Activated naive CD8-positive, alpha-beta T cell treated with anti-CD3 and anti-CD28 coated beads, Interleukin-2, amount 10 ng/mL, durations not matched to agents 7 days and 5 days (primary cell): ENCODE measurements at places on chromosomes 1 and 21. TPM values are rescaled to one million over a fixed set of nuclear protein-coding genes. Genes with fewer than 3 reads are reported as not detected.

- DNase-seq: no peak
These were observed 48.7 kb upstream of the PSEN2 start for GRCh38 chr1:226821719-226822085.

- no peak for DNase-seq
These were observed 48.6 kb downstream of the ACOT7 start for GRCh38 chr1:6345009-6345408.

DNA sequence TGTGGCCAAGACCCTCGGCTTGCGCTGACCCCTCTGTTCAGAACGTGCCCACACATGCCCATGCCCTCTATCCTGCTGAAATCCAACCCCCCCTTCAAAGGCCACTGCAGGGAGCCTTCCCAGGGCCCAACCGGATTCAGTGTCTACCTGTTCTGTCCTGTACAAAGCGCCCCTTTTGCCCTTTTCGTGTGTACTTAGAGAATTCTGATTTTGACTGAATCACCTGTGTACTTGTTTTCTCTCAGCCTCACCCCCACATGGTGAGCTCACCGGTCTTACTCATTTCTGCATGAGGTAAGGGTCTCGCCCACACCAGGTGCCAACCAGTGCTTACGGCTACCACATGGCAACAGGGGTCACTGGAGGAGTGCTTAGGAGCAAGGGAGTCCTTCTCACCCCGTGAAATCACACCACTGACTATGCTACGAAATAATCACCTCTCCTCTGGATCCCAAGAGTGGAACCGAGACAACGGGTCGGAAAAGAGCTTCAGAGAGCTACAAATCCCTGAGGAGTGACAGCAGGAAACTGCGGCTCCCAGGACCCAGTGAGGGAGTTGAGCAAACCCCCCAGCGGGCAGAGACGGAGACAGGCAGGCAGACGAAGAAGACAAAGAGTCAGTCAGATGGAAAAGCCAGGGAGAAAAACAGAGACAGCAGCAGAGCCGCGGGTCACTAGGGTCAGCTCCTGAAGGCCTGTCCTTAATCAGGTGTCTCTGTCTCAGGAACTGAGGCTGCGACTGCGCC lies 2.1 kb upstream of the S100A2 start:
- no peak for DNase-seq

GRCh38 chr1:164310166-164310565 lies 248.8 kb upstream of the PBX1 start:
- no peak for DNase-seq

GRCh38 chr21:43297989-43298388 lies 128.9 kb downstream of the SIK1 start:
- DNase-seq: no peak

- DNase-seq: no peak
These were observed 20.1 kb downstream of the TP73 start for GRCh38 chr1:3672231-3672970.

DNA sequence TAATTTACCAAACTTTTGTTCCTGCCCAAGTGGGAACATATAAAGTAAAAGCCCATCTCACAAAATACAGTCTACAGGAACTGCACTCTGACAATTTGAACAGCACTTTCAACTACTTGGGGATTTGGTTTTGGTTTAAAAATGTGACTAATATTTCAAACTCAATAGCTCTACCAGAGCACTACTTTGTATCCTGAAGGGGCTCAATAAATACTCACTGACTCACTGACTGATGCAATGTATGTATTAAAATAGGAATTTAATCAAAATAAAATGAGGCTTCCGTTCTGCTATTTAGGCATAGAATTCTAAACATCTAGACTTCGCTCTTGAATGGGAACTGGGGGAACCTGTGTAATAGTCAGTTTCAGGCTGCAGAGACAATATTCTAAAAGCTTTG lies 21.9 kb downstream of the EFCAB14 start:
- no peak for DNase-seq

GRCh38 chr1:16243215-16243610 lies 6.2 kb upstream of the CPLANE2 start:
- no peak for DNase-seq

DNA sequence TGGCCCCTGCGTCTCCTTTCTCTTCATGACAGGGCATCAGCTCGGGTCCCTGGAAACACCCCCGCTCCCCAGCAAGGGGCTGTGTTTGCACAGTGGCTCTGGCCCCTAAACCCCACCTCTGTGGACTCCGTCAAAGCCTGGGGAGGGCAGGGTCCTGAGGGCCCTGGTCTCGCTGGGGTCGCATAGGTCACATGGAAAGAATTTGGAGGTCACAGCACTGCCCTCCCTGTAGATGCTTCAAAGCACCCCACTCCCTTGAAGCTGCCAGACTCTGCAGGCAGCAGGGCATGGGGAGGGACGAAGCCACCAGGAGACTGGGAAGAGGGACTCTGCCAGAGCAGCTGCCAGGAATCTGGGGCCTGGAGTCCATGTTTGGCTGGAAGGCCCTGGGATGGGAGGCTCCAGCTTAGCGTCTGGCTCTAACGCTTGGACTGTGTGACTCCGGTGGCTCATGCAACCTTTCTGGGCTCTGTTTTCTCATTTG lies 36.6 kb upstream of the ECE1 start:
- no peak for DNase-seq

GRCh38 chr1:151801310-151801820 lies 3.9 kb downstream of the LINGO4 start:
- no peak for DNase-seq

DNA sequence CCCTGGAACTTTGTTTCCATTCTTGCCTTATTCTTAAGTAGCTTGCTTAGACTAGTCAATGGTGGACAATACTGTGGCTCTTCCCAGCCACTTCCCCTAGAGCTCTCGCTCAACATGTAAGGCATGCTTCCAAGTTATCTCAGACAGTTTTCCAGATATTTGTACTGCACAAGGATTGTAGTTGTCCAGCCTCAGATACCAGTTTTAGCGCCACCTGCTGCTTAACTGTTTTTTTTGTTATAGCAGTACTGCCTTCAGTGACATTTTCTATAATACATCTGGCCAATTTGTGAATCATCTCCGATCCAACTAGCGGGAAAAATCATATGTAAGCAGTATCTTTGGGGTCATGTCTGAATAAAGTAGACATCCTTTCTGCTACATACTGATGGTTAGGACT lies 346.7 kb upstream of the ADGRL4 start:
- no peak for DNase-seq

DNA sequence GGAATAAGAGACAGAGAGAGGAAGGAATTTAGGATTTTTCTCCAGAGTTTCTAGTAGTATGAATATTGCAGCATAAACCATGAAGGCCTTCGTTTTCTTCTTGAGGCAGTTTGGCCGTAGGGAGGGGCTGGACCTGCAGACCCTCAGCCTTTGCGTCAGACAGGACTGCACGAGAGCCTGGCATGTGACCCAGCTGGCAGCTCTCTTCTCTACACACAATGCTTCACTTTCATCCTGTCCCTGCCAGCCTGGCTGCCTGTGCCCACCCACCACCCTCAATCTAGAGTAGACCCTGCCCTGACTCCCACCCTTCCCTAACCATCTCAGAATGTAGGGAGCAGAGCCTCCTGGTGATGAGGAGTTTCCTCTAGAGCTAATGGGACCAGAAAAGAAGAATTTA lies 1.6 kb downstream of the CA14 start:
- DNase-seq: no peak

- peak; percentile 83 for DNase-seq
These were observed at the start of gene TTC22 for GRCh38 chr1:54800899-54801759. TSS of gene TTC22 (minus strand) at chr1:54801323. CDS start at chr1:54801163, 160 bp downstream.

DNA sequence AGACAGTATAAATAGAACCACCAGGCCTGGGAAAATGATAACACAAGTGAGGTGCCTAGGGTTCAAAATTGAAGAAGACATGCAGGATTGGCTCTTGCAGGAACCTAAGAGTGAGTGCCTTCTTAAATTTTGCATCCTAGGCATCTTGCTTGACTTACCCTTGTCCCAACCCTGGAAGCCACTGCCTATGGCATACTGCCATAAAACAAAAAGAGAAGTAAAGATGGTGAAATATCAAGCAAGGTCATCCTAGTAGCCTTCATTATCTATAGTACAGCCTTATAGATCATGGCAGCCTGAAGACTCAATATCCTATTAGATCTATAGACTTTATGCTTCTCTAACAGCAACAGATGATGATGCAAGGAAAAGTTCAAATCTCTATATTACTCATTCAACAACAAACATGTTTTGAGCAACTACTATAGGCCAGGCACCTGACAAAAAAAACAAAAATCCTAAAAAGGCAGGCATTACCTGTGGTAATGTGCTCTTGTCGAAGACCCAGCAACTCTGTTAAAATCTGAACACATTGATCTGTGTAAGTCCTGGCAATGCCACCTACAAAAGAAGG lies 6.3 kb downstream of the AP4B1 start:
- DNase-seq: no peak

GRCh38 chr1:58576325-58576726 lies 726 bp downstream of the TACSTD2 start:
- peak; percentile 43 for DNase-seq

- DNase-seq: no peak
These were observed 259.0 kb downstream of the FOXD2 start for GRCh38 chr1:47696737-47697441.

- DNase-seq: no peak
These were observed 4.7 kb upstream of the ECE1 start for GRCh38 chr1:21295002-21295401.

- peak; percentile 69 for DNase-seq
These were observed 31.1 kb upstream of the ZBTB40 start for GRCh38 chr1:22420455-22421053.

GRCh38 chr1:14606632-14607031 lies 8.1 kb downstream of the KAZN start:
- DNase-seq: no peak

DNA sequence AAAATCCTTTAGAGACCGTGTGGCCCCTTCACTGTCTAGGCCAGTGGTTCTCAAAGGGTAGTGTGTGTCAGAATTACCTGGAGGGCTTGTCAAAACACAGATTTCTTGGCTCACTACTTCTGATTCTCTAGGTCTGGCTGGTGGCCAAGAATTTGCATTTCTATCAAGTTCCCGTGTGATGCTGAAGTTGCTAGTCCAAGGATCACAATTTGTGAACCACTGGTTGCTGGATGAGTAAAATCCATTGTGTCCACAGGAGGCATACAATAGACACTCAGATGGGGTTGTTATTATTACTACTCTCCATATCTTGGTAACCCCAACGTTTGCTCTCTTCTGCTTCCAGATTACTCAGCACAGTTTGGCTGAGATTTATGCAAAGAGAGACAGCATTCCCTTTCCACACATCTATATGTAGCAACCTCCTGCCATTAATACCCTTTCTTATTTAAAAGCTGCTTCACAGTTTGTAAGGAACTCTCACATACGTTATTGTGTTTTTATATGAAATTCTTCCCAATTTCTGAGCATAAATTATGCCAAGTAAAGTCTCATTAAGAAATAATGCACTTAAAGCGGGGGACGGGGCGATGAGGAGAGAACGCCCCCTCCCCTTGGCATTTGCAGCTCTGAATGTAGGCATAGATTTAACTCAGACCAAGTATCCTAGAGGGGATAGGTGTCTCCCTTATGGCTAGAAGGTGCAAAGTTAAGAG lies 720 bp upstream of the TMCC2 start:
- DNase-seq: no peak

DNA sequence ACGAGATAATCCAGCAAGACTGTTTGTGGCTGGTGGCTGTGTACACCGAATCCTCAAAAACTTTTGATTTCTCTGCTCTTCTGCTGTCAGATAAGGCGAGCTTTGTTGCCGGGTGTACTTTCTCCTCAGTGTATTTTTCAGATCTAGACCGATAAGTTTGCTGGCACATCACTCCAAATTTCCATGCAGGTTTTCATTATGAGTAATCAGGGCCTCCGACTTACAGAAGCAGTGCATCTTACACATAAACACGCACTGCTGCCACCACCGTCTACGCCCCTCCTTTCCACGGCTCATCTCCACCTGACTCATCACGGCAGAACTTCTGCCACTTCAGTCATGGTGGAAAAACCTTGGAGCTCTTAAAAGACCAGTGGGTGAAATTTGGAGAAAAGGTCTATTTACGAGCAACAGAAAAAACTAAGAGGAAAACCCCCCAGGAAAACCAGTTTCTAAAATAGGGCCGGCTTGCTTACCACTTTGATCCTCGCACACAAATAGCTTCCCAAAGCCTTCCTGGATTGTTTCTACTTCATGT lies 7.7 kb downstream of the ZBTB21 start:
- no peak for DNase-seq

DNA sequence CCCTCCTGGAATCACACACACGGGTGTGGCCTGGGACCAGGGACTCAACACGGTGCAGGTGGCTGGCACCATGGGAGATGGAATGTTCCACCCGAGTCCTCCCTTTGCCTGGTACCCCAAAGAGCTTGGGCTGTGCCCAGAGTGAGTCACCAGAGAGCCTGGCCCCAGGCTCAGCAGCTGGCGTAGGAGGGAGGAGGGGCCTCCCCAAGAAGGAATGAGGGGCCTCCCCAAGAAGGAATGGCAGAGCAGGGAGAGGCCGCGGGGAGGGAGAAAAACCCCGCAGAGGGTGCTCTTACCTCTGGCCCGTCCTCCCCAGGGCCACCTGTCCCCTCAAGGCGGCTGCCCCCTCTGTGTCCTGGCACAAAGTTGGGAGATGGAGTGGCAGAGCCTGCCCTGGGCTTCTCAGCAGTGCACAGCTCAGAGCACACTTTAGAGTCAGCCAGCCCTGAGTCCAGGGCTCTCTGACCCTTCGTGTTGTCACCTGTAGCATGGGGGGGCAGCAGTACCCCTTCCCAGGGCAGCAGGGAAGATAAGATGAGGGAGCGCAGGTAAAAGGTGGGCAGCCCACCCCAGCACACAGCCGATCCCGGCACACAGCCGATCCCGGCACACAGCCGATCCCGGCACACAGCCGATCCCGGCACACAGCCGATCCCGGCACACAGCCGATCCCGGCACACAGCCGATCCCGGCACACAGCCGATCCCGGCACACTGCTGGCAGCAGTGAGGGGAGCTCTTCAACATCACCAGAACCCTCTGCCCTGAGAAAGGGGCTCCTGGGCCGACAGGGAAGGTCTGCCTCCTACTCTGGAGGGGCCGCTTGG lies 20.2 kb upstream of the KCNAB2 start:
- no peak for DNase-seq

GRCh38 chr1:39695016-39695415 lies 3.8 kb upstream of the HPCAL4 start:
- no peak for DNase-seq

DNA sequence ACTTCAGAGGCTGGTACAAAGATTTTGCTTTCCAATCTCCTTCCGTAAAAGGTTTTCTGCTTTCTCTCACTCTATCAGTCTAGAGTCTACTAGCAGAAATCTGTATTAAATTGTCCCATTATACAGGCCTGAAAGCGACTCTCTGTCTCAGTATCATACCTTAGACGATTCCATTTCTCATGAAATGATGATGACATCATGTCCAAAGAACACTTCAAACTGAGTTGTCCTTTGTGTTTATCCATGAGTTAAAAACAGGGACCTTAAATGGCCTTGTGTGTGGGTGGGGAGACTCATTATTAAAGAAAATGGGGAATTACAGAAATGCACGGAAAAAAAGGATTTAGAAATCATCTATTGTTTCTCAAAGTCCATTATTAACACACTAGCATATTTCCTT lies 21.0 kb upstream of the SLC44A3 start:
- DNase-seq: no peak

GRCh38 chr1:51744506-51745303 lies 127.8 kb downstream of the OSBPL9 start:
- DNase-seq: no peak

- DNase-seq: no peak
These were observed 126.5 kb downstream of the SPATA46 start for GRCh38 chr1:162250004-162250730.

Gene C1QB
- total RNA-seq: 0.79 TPM

Gene SPRR4
- not detected for total RNA-seq

Gene RAB29
- 48.5 TPM for total RNA-seq

Gene PDZK1
- 0.30 TPM for total RNA-seq

Gene KRTAP6-3
- not detected for total RNA-seq

Gene KRTAP19-3
- total RNA-seq: not detected

Gene ATAD3A
- 32.6 TPM for total RNA-seq

Gene GBP5
- total RNA-seq: 231 TPM
